ENCODE measurements at places on chromosomes 5 and 9. TPM values are rescaled to one million over a fixed set of nuclear protein-coding genes. Genes with fewer than 3 reads are reported as not detected.

GLIPR2 gene
- total RNA-seq = 1.2 TPM

PSMB7 gene
- total RNA-seq = 193 TPM

SLC23A1 gene
- 11.7 TPM for total RNA-seq

SAPCD2 gene
- total RNA-seq = 0.05 TPM

TNFSF8 gene
- total RNA-seq = 0.37 TPM

VCP gene
- 159 TPM for total RNA-seq

REXO4 gene
- 19.9 TPM for total RNA-seq

DNA sequence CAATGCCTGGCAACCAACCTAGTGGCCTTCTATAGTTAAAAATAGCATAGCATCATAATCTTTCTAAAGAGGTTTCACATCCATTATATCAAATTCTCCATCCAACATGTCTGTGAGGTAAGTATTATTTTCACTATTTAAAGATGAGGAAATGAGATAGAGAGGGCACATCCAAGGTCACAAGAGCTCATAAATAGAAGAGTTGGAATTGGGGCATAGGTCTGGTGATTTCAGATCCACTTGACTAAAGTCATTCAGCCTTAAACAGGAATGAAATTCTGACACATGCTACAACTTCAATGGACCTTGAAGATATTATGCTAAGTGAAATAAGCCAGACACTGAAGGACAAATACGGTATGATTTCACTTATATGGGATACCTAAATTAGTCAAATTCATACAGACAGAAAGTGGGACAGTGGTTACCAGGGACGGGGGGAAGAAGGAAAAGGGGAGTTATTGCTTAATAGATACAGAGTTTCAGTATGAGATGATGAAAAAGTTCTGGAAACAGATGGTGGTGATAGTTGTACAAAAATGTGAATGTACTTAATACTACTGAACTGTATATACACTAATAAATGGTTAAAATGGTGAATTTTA, 259.6 kb upstream of the NR4A3 start:
- H3K4me3 ChIP-seq = no peak overlapping the region
- H3K27ac ChIP-seq = no peak overlapping the region
- no peak for DNase-seq
- no peaks in the 10 kb centered on the region for H3K27me3 ChIP-seq
- no peaks in the 10 kb centered on the region for H3K4me1 ChIP-seq

DNA sequence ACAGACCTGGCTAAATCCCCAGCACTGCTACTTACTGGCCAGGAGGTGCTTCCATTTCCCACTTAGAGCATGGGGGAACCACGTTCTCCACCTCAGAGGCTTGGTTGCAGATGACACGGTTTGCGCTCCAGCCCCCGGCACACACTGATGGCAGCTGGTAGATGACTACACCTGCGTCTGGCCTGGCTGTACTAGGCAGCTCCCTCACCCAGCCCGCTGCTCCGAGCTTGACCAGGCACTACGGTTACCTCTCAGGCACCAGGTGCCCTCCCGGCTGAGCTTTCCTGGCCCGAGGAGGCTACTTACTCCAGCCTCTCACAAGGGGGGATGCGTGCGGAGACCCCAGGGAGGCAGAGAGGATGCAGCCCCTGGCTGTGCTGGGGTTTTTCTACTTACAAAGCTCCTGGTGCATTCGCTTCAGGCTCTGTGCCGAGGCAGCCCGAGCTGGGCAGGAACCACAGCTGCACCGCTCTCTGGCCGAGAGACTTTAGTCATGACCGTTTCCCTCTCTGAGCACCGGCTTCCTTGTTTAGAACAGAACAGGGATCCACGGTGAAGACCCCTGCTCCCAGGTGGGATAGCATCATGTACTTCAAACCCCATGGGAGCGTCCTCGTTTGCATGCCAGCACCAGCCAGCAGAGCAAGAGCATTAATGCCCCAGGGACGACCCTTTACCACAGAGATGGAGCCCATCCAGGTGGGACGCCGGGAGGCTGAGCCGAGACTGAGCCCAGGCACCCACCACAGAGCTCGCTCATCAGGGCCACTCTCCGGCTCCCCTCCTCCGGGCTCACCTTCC, 7.6 kb upstream of the GBGT1 start:
- no peaks in the 10 kb centered on the region for H3K4me1 ChIP-seq
- no peaks in the 10 kb centered on the region for H3K36me3 ChIP-seq
- H3K27ac ChIP-seq = no peak overlapping the region
- no peak for DNase-seq

GRCh38 chr5:142411656-142412425, 87.0 kb upstream of the SPRY4 start:
- H3K4me3 ChIP-seq = no peak overlapping the region
- H3K27me3 ChIP-seq = no peaks in the 10 kb centered on the region
- no peak for DNase-seq
- no peak overlapping the region for H3K27ac ChIP-seq
- no peaks in the 10 kb centered on the region for H3K4me1 ChIP-seq
- no peaks in the 10 kb centered on the region for H3K36me3 ChIP-seq

GRCh38 chr9:112348257-112349007, 15.0 kb upstream of the PTBP3 start:
- H3K4me1 ChIP-seq = peaks cover 34% of the 10 kb centered on the region
- no peaks in the 10 kb centered on the region for H3K36me3 ChIP-seq
- peak overlapping the region; percentile 31 for H3K4me3 ChIP-seq
- H3K27me3 ChIP-seq = no peaks in the 10 kb centered on the region

- H3K27me3 ChIP-seq = no peaks in the 10 kb centered on the region
- H3K4me3 ChIP-seq = no peak overlapping the region
- H3K36me3 ChIP-seq = no peaks in the 10 kb centered on the region
- H3K27ac ChIP-seq = no peak overlapping the region
- no peak for DNase-seq
- no peaks in the 10 kb centered on the region for H3K4me1 ChIP-seq
These were observed 146.6 kb downstream of the SLC24A2 start for GRCh38 chr9:19642256-19642655.

GRCh38 chr9:35415402-35416097, 74.4 kb upstream of the RUSC2 start:
- no peaks in the 10 kb centered on the region for H3K27me3 ChIP-seq
- no peak for DNase-seq
- no peaks in the 10 kb centered on the region for H3K4me1 ChIP-seq
- no peaks in the 10 kb centered on the region for H3K36me3 ChIP-seq
- no peak overlapping the region for H3K4me3 ChIP-seq
- H3K27ac ChIP-seq = no peak overlapping the region

- no peak overlapping the region for H3K4me3 ChIP-seq
- H3K27me3 ChIP-seq = no peaks in the 10 kb centered on the region
- no peak for DNase-seq
- H3K4me1 ChIP-seq = peaks cover 61% of the 10 kb centered on the region
These were observed 73.7 kb downstream of the SLC38A9 start for GRCh38 chr5:55638455-55638854.

- no peaks in the 10 kb centered on the region for H3K27me3 ChIP-seq
- no peaks in the 10 kb centered on the region for H3K36me3 ChIP-seq
- no peak overlapping the region for H3K27ac ChIP-seq
- H3K4me3 ChIP-seq = no peak overlapping the region
These were observed 115.8 kb downstream of the COL5A1 start for GRCh38 chr9:134757216-134757975.

- H3K36me3 ChIP-seq = no peaks in the 10 kb centered on the region
- H3K27me3 ChIP-seq = no peaks in the 10 kb centered on the region
- H3K27ac ChIP-seq = no peak overlapping the region
- no peak overlapping the region for H3K4me3 ChIP-seq
These were observed 201.3 kb downstream of the ARHGAP26 start for GRCh38 chr5:142971303-142972013.

GRCh38 chr9:100445161-100445902, 18.4 kb downstream of the MSANTD3 start:
- H3K4me3 ChIP-seq = no peak overlapping the region
- no peaks in the 10 kb centered on the region for H3K27me3 ChIP-seq
- DNase-seq = no peak
- H3K36me3 ChIP-seq = no peaks in the 10 kb centered on the region

DNA sequence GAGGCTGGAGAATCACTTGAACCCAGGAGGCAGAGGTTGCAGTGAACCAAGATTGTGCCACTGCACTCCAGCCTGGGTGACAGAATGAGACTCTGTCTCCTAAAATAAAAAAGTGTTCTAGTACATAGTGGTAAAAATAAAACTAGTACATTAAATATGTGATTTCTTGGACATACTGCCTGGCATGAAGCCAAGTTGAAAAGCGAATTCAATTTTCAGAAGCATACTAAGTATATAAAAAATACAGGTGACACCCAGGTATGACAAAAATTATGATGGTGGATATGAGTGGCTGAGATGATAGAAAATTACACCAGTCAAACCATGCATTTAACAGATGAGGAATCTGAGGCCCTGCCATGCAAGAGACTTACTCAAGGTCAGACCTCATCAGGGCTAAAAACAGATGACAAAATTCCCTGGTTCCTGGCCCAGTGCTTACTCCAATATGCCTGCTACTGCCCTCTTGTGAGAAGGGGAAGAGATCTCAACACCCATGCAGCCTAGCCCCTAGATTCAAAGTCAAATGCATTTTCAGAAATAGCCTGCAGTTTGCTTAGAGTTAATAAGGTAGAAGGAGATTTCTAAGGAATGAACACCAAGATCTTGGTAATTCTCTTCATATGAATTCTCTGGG, 46.6 kb upstream of the GNPDA1 start:
- no peaks in the 10 kb centered on the region for H3K27me3 ChIP-seq
- no peaks in the 10 kb centered on the region for H3K36me3 ChIP-seq
- DNase-seq = no peak

DNA sequence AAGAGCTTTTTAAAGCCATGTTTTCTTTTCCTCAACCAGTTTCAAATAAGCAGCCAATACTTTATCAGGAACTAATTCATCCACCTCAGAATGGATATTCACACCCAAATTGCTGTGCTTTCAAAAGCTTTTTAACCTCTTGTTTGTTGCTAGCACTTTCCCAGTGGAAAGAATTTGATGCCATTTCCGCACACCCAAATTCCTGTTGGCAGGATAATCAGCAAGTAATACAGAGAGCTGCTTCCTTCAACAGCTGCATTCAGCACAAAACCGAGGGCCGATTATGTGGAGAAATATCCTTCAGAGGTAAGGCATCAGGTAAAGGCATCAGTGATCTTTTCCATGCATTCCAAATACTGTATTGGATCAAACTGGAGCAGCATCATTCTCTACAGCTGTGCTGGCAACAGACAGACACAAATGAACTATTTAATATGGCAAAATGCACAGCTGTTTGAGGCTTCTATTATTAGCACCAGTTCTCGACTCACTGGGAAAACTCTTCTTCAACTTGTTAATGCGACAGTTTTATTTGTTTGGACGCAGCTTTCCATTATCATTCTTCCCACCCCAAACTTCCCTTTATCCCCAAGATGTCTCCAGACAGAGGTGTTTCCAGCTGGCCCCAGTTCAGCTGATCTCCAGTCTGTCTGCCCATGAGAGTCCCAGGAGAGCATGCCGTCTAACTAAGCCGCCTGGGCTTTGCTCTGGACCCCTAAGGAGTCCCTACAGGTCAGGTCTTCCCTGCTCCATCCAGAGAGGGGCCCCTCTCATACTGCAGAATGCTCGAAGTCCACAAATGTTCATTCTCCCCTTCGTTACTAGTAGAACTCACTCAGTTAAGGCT, 22.2 kb upstream of the MGAT1 start:
- no peaks in the 10 kb centered on the region for H3K27me3 ChIP-seq
- no peak for DNase-seq
- H3K4me3 ChIP-seq = no peak overlapping the region

DNA sequence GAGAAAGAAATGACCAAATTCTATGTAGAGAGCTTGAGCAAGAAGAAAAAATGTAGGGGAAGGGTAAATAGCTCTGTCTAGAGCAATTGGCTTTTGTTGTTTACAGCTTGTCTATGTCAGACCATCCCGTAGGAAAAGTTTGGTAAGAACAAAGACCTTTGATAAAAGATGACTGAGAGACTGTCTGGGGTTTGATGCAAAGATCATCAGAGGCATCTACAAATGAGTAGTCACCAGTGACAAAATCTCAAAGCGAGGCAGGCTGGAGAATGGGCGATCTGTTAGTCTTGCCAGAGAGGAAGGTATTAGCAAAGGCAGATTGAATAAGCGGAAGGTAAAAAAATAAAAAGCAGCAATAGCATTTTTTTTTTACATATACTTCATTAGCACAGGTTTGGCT, 125.0 kb upstream of the RASGRF2 start:
- no peak overlapping the region for H3K27ac ChIP-seq
- no peak overlapping the region for H3K4me3 ChIP-seq
- DNase-seq = no peak
- no peaks in the 10 kb centered on the region for H3K36me3 ChIP-seq
- no peaks in the 10 kb centered on the region for H3K4me1 ChIP-seq

DNA sequence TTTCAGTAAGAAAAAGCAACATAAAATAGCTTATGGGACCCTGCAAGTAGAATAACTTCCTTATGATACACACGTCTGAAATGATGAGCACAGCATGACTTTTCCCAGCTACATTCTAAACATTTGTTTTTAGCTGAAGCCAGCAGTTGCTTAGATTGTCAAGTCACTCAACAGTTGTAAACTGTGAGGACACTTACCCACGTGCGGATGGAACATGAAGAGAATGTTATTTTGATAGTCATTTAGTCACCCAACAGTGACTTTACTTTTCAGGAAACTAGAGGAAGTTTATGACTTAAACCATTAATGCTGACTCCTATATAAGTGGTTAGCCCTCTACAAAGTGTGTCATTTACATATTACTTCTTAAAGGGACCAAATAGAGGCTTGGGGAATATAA, 3.0 kb downstream of the HACD4 start:
- H3K4me3 ChIP-seq = no peak overlapping the region
- no peaks in the 10 kb centered on the region for H3K4me1 ChIP-seq
- H3K27ac ChIP-seq = no peak overlapping the region
- no peaks in the 10 kb centered on the region for H3K27me3 ChIP-seq
- no peaks in the 10 kb centered on the region for H3K36me3 ChIP-seq

DNA sequence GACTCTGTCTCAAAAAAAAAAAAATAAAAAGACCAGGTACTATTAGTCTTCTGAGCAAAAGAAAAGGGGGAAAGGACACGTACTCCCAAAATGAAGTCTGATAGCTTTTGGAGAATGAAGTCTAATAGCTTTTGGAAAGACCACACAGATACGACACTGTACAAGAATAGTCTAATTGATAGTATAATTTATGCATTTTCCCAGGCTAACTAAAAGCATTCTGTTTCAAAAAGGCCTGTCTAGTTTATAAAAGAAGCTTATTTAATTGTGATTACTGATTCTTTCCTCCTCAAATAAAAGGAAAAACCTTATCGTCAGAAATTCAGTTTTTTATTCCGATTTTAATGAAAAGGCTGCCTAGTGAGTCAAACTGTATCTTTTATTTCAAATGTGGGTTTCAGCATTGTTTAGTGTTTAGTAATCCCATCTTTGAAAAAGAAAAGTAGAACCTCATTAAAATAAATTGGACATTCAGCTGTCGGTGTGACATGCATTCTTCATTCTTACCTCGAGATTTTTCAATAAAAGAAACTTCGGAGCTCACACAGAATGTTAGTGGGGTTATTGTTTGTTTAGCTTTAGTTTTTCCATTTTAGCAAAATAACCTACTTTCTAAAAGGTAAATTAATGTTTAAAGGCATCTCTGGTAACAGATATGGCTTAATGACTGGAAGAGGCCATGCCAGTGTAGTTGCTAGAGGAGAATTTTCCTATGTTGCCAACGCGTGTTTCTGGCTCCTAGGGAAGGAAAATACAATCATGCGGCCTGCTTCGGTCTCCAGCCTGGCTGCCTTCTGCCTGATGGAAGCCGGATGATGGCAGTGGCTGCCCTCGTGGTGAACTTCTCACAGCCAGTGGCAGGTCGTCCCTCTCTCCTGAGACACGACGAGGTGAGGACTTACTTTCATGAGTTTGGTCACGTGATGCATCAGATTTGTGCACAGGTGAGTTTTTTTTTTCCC, 70.0 kb downstream of the NLN start:
- H3K4me3 ChIP-seq = no peak overlapping the region
- no peaks in the 10 kb centered on the region for H3K36me3 ChIP-seq
- no peak overlapping the region for H3K27ac ChIP-seq
- no peak for DNase-seq
- no peaks in the 10 kb centered on the region for H3K4me1 ChIP-seq
- H3K27me3 ChIP-seq = no peaks in the 10 kb centered on the region

All from right lobe of liver (tissue), 6 donors.